ENCODE measurements at places on chromosomes 3 and 15.

GRCh38 chr3:174667386-174667785 lies 191.7 kb upstream of the NAALADL2 start:
- DNase-seq, result no peak

- no peak for DNase-seq
These were observed 227.7 kb downstream of the ROBO2 start for GRCh38 chr3:77267589-77267988.

- no peak for DNase-seq
These were observed 66.2 kb downstream of the CORO2B start for GRCh38 chr15:68644996-68645395.

- DNase-seq, result no peak
These were observed 12.4 kb upstream of the UBR1 start for GRCh38 chr15:43118286-43118685.

- no peak for DNase-seq
These were observed 585.9 kb downstream of the UNC13C start for GRCh38 chr15:54564166-54564565.

GRCh38 chr3:49498239-49498638 lies 28.2 kb downstream of the DAG1 start:
- DNase-seq, result no peak

- no peak for DNase-seq
These were observed 63.3 kb upstream of the LRRC3B start for GRCh38 chr3:26559227-26559626.

- peak; percentile 52 for DNase-seq
These were observed 2.4 kb downstream of the MB21D2 start for GRCh38 chr3:192915304-192915703.

DNA sequence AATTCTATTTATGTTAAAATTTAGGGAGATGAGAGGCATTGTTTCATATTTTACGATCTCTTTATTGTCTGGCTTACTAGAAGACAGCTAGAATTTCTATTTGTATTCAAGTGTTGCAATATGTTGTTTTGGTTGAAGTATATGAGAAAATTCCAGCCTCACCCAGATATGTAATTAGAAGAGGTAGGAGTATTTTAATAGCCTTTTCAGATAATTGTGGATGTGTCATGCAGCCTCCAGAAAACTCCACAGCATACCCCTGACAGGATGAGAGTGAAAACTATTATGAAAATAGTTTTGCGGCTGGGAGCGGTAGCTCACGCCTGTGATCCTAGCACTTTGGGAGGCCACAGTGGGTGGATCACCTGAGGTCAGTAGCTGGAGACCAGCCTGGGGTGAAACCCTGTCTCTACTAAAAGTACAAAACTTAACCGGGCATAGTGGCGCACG lies 21.5 kb upstream of the USP3 start:
- DNase-seq, result no peak

DNA sequence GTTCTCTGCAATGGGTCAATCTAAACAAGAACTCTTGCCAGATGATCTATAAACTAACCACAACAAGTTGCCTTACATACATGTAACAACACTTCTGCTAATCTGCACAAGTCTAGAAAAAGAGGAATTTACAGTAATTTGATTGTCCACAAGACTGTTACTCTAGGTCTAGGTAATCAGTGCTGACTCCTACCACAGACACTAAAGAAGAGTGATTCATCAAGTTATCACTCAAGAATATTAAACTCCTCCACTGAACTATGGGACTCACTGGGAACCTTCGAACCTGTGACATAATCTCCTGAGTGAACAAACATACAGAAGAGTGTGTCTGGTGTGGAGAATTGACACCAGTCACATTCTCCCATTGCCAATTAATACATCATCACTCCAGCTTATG lies 138.3 kb downstream of the ANXA2 start:
- no peak for DNase-seq

- DNase-seq, result no peak
These were observed 208.1 kb downstream of the MINAR1 start for GRCh38 chr15:79640206-79640605.

DNA sequence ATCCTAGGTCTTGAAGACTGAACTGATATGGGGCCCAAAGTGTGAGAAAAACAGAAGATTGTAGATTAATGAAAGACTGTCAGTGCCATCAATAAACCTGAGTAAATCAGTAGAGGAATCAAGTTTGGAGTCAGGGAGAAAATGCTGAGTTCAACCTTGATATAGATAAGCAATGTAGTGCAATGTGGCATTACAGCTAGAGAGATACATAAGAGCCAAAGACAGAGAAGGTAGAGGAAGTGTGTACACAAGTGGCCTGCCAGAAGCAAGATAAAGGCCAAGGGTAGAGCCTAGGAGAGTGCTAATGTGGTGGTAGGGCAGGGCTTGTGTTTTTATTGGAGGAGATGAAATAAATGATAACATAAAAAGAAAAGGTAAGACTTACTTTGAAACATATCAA lies 26.0 kb upstream of the EID1 start:
- DNase-seq, result no peak

GRCh38 chr3:113193719-113194118 lies 17.6 kb upstream of the BOC start:
- no peak for DNase-seq

- DNase-seq, result no peak
These were observed 41.1 kb downstream of the LIMD1 start for GRCh38 chr3:45635475-45636256.

DNA sequence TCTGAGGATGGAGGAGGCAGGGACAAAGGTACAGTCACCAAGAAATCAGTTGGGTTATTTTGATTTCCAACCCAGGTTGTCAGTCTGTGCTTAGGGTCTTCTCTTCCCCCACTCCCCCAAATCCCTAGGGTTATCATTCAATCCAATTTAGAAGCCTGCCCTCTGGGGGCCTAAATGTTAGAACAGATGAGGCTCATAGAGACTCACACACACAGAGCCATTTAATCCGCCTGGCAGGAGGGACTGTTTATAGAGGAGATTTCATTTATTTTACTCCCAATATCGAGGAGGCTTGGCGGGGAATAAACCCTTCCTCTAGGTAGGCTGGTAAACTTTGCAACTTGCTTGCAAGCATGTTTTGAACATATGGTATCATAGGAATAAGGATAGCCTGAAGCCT lies 52.8 kb downstream of the RHCG start:
- no peak for DNase-seq

DNA sequence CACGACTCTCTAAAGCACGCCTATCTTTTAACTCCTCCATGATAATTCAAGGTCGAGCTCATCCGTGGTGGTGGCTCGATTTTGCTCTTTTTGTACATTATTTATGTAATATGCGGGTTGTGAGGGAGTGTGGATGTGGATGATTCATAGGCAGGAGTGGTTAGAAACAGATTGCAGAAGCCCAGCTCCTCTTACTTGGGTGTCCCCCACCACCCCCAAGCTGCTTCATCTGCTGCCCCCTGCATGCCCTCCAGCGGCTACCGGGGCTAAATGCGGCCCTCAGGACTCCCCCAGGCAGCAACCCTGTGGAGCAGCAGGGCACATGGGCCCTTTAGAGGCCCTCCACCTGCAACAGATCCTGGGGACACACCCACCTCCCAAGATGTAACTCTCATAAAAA lies 111.5 kb upstream of the SELENOK start:
- DNase-seq, result no peak

DNA sequence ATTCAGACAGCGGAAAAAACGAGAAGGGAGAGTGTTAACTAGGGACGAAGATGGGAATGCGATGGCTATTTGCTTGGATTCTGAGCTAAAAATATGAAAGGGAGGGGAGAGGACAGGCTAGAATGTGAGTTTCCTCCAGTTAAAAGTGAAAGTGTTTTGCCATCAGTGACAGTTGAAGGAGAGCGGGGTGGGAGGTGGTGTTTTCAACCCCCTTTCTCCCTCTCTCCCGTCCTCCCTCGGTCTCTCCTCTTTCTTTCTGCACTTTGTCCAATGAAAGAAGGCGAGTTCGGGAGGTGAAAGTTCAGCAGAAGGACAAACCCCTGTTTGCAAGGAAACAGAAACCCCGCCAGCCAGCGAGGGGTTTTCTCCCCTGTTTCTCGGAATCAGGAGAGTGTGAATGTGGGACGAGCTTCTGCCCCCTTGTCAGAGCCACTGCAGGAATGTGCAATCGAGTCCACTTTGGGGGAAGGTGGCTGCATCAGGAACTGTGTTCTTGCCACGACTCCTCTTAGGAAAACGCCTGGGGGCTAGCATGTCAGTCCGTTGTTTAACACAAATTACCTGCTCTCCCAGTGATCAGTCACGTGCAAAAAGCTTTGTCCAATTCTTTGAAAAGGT lies 975 bp upstream of the FOXP1 start:
- DNase-seq, result no peak

- no peak for DNase-seq
These were observed 36.9 kb upstream of the ARPP21 start for GRCh38 chr3:35602395-35602936.

- DNase-seq, result no peak
These were observed 5.9 kb upstream of the MORF4L1 start for GRCh38 chr15:78866803-78867202.

DNA sequence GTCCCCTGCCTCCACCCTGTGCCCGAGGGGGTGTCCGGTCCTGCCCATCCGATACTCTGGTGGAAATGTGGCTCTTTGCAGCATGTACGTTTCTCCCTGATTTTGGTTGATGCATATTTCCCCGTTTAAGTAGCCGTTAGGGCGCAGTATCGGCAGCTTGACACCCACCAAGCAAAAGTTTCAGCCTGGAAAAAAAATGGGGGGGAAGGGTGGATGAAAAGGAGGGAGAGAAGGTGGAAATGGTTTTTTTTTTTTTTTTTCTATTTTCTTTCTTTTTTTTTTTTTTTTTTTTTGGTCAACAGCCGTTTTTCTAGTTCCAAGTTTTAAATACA lies 1.3 kb downstream of the RAP2B start:
- no peak for DNase-seq

DNA sequence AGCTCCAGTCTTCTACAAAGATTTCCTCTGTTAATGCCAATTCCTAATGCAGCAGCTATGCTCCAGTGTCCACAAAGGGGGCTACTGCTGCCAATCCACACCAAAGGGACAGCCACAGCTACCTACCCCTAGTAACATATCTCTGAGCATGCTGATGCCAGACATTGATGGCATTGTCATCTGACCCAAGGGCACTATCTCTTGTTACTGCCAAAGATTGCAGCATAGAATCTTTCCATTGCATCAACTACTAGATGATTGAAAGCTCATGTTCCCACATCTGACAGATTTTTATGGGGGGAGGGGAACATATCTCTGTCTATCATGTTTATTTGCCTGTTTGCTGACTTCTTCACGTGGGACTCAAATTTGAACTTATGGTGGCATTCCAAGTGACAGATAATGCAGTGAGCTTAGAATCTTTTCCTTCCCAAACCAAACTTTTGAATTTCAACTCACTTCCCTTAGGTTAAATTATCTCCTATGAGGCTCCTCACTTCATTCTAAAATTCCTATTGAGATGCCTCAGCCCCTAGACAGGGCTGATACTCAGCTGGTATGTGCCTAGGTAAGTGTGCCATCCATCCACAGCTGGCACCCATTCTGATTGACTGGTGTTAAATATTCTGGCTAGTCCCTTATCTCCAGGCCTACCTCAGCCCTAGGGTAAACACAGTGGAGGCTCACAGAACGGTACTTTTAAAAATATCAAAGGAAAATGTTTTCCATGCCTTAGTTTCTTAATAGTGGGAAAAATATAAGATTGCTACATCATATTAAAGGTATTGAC lies 100.3 kb downstream of the STRIT1 start:
- no peak for DNase-seq

DNA sequence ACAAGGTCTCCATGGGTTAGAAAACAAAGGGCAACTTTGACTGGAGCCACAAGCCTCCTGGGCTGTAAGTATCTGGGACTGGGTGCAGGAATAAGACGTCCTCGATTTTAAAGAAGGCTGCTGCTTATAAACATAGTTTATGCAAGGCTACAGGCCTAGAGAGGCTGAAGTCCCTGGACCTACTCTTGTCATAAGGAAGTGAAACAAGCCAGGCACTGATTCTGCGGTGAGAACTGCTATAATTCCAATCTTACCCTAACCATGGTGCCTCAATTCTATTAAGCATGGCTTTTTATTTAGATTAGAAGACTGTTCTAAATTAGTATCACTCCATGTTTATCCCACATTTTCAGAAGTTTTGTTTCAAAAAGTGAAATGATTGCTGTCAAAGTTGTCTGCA lies 777.6 kb downstream of the PLOD2 start:
- DNase-seq, result no peak

GRCh38 chr3:61908382-61908781 lies 347.0 kb downstream of the PTPRG start:
- no peak for DNase-seq

- no peak for DNase-seq
These were observed 401.5 kb upstream of the GOLIM4 start for GRCh38 chr3:168497183-168497582.

GRCh38 chr3:10404876-10405275 lies 84.0 kb upstream of the SEC13 start:
- DNase-seq, result no peak

GRCh38 chr15:64146885-64147681 lies 4.4 kb upstream of the SNX22 start:
- DNase-seq, result no peak

- no peak for DNase-seq
These were observed 189.8 kb downstream of the PLOD2 start for GRCh38 chr3:145971186-145971585.

DNA sequence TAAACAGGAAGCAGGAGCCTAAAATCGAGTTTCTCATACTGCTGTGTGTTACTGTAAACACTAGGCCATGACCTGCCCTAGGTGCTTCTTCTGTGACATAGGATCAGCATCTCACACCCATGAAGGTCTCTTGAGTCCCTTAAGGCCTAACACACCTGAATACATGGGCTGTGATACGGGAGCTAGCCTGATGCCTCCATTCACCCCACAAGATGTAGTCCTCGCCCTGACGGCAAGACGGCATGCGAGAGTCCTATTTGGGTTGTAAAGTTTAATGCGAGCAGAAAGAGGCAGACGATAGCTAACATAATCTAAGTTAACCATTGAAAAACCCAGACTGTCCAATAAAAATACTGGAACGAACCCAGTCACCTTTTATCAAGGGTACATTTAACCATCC lies 241.1 kb upstream of the ICE2 start:
- DNase-seq, result no peak

DNA sequence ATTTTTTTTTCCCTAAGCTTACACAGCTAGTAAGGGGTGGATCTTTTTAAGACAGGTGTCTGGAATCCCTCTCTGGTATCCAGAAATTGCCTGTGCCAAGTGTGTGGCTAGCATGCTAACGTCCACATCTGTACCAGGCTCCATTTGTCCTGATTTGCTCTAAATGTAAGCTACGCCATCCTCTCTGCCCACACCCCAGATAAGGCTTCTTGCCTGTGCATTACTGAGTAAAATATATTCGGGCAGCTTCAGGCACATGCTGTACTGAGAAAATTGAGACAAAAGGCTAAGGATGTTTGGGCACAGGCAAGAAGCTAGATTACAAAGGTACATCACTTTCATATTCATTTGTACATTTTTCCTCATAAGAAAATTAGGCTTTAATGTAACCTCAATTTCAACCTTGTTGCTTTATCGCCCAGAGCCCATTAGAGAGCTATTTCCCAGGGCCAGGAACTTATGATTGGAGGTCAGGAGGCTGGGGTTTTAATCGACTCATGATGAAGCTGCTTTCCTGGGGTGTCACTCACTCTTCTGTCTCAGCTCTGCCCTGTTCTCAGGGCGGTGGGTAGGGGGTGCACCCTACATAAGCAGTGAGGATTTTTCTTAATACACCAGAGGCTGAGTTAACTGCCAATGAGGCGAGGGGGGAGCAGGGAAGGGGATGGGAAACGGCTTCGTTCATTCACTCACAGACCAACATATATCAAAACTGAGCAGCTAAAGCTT lies 106.3 kb downstream of the RORA start:
- no peak for DNase-seq

GRCh38 chr3:100083209-100083608 lies 31.1 kb downstream of the FILIP1L start:
- DNase-seq, result no peak
